ENCODE measurements at places on chromosomes 5 and 9.

GRCh38 chr5:65103756-65104440 lies 335.2 kb downstream of the CWC27 start:
- DNase-seq = no peak

GRCh38 chr9:18185196-18185595 lies 288.8 kb upstream of the ADAMTSL1 start:
- no peak for DNase-seq

- DNase-seq = no peak
Observed at GRCh38 chr9:123925819-123926218, 4.1 kb downstream of the DENND1A start.

- DNase-seq = no peak
Observed at GRCh38 chr5:4189317-4189716, 593.7 kb downstream of the IRX1 start.

GRCh38 chr5:109911731-109912130 lies 222.0 kb downstream of the MAN2A1 start:
- no peak for DNase-seq

GRCh38 chr5:104088876-104089778 lies 526.5 kb upstream of the NUDT12 start:
- no peak for DNase-seq

DNA sequence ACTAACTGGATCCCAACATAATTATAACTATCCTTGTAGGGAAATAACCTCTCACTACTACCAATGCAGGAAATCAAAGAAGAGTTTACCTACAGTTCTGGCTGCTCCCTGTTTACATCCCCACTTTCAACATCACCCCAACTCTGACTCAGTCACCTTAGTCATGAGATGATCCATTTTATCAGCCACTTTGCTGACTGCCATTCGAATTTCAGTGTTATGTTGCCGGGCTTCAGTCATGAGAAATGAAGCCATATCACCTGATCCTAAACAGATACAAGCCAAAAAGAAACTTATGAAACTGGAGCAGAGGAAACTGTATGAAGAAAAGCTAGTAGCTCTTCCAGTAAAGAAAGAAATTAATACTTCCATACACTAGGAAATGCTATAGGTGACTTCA lies 33.7 kb downstream of the SLC31A2 start:
- DNase-seq = no peak

- no peak for DNase-seq
Observed at GRCh38 chr9:79432485-79432884, 139.3 kb upstream of the TLE4 start.

DNA sequence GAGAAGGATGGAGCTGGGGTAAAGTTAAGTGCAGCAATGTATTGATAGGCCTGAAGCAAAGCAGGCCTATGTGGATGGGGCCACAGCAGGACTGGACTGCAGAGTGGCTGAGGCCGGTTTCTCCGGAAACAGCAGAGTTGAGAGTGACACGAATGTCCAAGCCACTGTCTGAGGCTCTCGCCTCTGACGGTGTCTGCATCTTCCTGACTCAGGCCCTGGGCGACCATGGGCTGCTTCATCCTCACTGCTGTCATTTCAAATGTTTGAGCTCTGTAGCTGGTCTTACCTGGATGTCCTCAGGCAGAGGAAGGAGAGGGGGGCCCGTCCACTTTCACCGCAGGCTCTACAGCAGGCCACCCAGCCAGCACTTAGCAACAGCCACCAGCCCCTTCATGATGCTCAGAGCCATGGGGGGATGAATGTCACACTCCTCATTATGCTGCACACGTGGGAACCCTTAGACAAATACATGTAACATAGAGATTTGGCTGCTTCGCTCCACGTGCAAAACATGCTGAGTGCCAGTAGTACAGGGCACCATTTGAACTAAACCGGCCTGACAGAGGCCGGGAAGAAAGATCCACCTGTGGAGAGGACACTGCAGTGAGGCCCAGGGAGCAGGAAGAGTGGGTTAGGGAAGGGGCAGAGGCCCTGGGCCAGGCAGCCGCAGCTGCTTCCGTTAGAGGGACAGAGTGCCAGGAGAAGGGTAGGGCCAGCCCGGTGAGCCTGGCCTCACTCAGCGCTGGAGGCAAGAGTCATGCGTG lies 31.7 kb upstream of the NXNL2 start:
- no peak for DNase-seq

DNA sequence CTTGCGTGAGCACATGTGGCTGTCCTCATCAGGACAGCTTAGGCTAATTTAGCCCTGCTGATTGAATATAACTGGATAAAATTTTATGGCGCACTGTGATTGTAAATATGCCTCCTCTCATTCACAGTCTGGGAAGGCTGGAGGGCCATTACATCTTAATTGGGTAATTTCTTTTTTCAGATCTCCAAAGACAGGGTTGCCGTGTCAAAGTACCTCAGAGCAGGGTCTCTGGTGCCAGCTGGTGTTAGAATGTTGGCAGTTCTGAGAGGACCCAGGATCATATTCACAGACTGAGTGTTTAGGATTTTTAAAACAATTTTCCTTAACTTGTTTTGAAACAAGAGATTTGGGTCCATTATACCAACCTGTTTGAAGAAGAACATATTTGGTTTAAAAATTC lies 455.7 kb upstream of the TLE4 start:
- no peak for DNase-seq

DNA sequence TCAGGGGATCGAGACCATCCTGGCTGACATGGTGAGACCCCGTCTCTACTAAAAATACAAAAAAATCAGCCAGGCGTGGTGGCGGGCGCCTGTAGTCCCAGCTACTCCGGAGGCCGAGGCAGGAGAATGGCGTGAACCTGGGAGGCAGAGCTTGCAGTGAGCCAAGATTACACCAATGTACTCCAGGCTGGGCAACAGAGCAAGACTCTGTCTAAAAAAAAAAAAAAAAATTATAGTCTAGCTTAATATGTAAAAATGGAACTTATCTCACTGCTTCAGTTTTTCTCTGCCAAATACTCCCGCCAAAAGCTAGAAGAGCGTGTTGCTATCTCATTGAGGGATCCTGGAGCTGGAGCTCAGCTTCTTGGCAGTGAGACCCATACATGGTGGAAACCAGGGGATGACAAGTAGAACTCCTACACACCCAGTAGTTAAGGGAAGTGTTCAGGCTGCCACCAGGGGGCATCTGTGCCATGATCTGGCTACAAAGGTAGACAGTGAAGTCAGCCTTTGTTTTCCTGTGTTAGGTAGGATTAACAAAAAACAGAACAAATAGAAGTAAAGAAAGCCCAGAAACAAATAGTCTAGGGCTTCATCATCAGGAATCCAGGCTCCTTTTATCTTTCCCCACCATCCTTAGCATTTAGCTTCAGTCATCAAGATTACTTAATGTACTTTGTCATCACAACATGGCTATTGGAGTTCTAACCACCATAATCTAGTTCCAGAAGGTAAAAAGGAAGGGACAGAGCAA lies 33.6 kb upstream of the GLIPR2 start:
- DNase-seq = peak; percentile 61

DNA sequence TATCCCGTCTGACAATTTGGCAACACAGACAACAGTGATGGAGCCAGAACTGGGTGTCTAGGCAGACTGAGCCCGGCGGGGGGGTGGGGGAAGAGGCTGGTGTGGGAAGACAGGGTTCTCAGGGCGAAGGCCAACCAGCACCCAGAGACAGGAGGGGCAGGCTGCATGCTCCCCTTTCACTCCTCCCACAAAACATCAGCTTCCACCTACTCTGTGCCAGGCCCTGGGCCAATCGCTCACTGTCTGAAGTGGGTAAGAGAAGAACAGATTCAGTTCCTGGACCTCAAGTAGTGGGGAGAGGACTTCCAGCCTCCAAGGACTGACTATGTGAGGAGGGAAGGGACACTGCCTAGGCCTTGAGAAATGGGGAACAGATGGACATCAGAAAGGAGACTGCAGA lies 2.8 kb downstream of the SNCB start:
- DNase-seq = no peak

- no peak for DNase-seq
Observed at GRCh38 chr5:171531638-171532037, 112.2 kb downstream of the FGF18 start.

- no peak for DNase-seq
Observed at GRCh38 chr5:3593771-3594509, 1.7 kb upstream of the IRX1 start.

DNA sequence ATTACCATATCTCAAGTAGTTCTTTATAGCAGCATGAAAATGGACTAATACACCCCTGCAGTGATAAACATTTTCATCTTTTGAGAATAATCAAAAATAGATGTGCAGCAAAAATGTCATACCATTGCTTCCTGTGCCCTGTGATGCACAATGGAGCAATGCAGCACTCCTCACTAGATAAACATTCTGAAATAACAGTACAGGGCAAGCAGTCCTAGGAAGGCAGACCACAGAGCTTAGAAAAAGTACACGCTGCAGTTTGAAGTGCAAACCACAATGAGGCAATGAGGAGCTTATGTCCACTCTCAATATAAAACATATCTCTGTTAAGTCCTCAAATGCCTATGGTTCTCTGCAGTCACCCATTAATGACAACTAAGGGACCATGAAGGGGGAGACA lies 367.6 kb downstream of the PDE4D start:
- DNase-seq = peak; percentile 65

GRCh38 chr5:111385051-111385450 lies 127.3 kb downstream of the STARD4 start:
- no peak for DNase-seq

GRCh38 chr9:113516840-113517577 lies 53.5 kb downstream of the RGS3 start:
- DNase-seq = no peak

DNA sequence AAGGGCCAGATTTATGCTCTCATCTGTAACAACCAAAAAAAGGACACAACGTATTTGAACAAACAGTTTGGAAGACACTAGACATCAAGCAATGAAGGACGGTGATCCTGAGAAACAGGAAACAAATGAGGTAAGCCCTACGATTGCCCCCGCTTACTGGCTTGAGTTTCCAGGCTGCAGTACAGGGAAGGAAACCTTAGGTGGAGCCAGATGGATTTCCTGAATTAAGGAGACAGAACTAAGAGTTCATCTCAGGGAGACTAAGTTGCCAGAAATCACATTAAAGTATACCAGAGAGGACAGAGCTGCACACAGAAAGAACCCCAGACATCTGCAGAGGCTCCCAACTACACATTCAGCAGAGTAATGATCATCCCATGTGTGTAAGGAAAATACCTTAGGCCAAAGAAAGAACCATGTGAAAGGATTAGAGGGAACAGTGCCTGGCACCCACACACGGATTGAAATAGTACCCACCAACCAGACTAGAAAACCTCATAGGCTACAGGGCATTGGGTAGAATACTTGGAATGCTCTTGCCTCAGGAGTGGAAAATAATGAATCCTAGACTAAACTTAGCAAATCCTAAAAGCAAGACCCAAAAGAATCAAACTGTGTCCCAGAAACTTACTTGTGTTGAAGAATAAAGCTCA lies 99.3 kb upstream of the NIPBL start:
- no peak for DNase-seq

GRCh38 chr9:110891760-110892159 lies 146.5 kb downstream of the LPAR1 start:
- DNase-seq = peak; percentile 72

DNA sequence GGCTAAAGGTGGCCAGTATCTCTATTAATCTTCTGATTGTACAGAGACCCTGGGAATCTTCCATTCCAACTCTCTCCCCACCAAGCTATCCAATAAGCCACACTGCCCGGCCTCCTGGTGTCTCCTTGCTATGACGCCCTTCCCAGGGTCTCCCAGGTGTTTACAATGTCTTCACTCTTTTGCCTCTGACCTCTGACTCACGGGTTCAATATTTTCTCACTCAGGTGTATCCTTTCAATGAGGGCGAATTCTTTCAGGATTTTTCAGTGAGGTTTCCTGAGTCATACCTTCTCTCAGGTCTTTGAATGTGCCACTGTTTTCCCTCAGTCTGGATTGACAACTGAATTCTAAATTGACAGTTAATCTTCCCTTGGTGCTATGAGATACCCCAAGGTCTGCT lies 53.7 kb upstream of the IRX4 start:
- DNase-seq = peak; percentile 25

- DNase-seq = no peak
Observed at GRCh38 chr5:108024986-108025385, 354.2 kb upstream of the EFNA5 start.

GRCh38 chr9:115757461-115757860 lies 396.1 kb upstream of the PAPPA start:
- peak; percentile 29 for DNase-seq

GRCh38 chr9:86202338-86202882 lies 57.0 kb downstream of the C9orf153 start:
- peak; percentile 12 for DNase-seq

DNA sequence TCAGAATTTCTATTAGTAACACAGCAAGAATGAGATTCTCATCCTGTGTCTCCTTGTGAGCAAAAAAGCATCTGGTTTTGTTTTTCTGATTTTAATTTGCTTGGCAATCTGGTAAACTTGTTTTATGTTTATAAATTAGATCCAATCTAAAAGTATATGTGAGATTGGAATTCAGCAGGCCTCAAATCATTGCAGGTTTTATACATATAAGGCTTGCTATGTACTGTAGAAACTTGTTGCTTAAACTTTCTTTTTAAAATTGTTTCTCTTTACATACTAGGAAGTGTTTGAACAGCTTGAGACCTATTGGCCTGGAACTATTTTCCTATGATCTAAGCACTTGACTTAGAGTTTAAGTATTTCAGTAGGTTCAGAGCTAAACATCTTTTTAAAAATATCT lies 1037.8 kb downstream of the NR2F1-AS1 start:
- no peak for DNase-seq

GRCh38 chr9:113219969-113220368 lies 1.1 kb downstream of the FKBP15 start:
- peak; percentile 30 for DNase-seq

GRCh38 chr9:114140850-114141249 lies 14.5 kb upstream of the COL27A1 start:
- no peak for DNase-seq

DNA sequence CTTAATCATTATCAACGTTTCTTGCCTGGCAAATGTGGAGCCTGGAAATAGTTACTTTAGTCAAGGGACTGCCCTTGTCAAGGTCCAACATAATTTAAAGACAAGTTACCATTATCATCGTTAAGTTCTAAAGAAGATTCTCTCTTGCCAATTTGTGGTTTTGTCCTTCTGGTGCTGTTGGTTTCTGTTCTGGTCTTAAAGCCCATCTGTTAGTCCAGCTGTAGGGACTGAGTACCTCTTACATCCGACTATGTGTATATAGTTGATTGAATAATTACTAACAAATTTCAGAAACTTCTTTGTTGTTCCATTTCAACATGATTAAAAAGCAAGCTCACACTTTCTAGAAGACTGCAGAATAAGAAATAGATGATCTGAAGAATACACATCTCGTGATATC lies 1854.9 kb downstream of the MAT2B start:
- DNase-seq = no peak

- no peak for DNase-seq
Observed at GRCh38 chr5:111238431-111239225, 14.4 kb downstream of the CAMK4 start.

- no peak for DNase-seq
Observed at GRCh38 chr9:98701576-98701975, 7.2 kb downstream of the GABBR2 start.

DNA sequence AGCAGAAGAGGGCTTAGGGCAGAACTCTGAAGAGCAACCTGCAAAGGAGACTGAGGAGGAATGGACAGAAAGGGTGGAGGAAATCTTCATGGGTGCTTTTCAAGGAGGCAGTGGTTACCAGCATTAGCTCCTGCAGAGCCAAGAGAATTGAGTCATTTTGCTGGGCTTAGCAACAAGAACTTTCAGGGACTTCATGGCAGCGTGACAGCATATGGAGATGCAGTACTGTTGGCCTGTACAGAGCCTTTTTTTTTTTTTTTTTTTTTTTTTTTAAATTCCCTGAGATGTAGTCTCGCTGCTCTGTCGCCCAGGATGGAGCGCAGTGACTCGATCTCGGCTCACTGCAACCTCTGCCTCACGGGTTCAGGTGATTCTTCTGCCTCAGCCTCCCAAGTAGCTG lies 296.0 kb upstream of the DMRT1 start:
- DNase-seq = no peak
